ENCODE measurements at places on chromosomes 13 and 19.

DNA sequence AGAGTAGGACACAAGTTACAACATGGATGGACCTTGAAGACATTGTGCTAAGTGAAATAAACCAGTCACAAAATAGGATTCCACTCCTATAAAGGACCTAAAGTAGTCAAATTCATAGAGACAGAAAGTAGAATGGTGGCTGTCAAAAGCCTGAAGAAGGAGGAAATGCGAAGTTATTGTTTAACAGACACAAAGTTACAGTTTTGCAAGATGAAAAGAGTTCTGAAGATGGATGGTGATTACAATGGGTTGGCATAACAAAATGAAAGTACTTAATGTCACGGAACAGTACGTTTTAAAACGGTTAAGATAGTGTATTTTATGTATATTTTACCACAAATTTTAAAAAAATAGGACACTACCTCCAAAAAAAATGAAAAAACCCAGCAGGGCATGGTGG, 34.8 kb downstream of the FOXO1 start:
- DNase-seq: no peak

DNA sequence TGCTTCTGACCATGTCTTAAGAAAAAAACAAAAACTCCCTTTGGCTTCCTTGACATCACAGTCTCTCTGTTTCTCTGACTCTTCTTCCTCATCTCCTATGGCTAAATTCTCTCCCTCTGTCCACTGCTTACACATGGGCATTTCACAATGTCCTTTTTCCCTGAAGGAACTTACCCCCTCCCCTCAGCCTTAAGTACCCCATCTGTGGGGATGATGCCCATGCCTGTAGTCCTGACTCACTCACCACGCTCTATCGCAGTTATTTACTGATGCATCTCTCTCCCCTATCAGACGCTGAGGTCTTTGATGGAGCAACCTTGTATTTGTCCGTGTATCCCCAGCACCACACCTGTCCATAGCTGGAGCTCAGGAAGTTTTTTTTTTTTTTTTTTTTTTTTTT, 32.4 kb downstream of the ACTN4 start:
- DNase-seq: no peak

- DNase-seq: no peak
Observed at GRCh38 chr13:39498471-39499114, 104.4 kb downstream of the LHFPL6 start.

DNA sequence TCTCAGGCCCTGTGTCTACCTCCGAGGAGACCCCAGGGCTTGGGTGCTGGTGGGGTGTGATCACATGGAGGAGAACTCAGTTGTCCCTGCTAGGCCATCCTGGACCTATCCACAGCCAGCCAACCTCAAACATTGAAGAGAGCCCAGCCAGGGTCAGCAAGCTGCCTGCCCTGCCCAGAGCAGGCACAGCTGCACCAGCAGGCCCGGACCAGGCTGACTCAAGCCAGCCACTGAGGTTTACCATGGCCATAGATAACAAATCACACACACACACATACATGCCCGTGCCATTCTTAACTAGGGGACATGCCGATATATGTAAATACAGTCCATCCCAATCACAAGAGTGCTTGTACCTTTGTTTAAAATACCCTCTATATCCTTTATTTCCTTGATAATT, 8.1 kb downstream of the ARHGEF7 start:
- DNase-seq: no peak

- DNase-seq: no peak
Observed at GRCh38 chr13:113486698-113487097, 3.8 kb downstream of the DCUN1D2 start.

DNA sequence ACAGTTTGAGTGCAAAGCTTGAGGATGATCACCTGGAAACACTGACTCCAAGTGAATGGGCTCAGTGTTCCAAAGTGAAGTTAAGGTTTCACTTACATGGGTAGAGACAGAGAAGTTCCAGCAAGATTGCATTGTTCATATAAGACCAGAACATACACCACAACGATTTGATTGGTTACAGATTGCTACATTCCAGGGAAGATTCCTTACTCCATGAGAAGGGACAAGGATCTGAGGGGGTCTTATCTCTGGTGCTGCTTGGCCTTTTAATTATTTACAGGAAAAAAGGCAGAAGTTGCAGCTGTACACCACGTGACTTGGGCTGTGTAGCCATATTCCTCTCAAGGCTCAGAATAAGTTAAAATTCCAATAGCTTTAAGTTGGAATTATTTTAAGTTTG, 12.3 kb downstream of the WDFY2 start:
- no peak for DNase-seq

DNA sequence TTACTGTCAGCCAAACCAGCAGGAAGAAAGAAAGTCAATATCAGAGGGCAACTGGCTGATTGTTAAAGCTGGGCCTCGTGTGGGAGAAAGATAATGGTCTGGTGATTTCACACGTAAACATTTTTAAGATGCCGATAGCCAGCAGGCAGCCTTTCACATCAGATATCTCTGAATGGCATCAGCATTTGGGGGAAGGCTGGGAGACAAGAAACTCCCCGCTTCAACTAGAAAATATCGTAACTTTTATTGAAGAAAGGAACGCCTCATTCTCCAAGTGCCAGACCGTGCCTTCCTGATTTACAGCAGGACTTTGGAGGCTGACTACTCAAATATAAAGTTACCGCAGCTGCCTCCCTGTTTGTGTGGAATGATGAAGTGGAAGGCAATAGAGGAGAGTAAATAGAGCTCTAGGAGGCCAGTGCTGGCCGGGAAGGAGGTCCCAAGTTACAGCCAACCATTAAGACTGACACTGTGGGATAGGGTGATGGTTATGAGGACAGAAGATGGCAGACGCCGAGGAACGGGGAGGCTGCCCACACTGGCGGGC, 284.3 kb upstream of the MAB21L1 start:
- no peak for DNase-seq

GRCh38 chr13:41267106-41267505, 3.7 kb upstream of the MTRF1 start:
- DNase-seq: no peak

DNA sequence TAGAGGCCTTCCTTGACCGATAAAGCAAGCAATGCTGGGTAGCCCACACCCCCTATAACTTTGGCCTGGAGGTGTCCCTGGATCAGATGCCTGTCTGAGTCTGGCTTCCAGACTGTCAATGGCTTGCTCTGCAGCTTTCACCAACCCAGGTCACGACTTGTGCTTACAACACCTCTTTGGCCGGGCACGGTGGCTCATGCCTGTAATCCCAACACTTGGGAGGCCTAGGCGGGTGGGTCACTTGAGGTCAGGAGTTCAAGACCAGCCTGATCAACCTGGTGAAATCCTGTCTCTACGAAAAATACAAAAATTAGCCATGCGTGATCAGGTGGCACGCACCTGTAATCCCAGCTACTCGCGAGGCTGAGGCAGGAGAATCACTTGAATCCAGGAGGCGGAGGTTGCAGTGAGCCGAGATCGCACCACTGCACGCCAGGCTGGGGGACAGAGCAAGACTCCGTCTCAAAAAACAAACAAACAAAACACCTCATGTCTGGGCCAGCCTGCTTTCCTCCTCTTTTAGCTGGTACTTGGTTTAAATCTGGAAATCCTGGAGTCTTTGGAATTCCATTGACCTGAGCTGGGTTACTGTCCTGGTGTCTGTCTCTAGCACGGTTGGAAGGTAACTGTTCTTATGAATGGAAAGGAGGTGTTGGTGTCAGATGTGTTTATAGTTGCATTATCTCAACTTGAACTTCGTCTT, 10.3 kb upstream of the GARRE1 start:
- no peak for DNase-seq

- no peak for DNase-seq
Observed at GRCh38 chr19:43452582-43452981, 12.8 kb downstream of the LYPD3 start.

- DNase-seq: no peak
Observed at GRCh38 chr13:31043957-31044356, 111.5 kb downstream of the TEX26 start.

DNA sequence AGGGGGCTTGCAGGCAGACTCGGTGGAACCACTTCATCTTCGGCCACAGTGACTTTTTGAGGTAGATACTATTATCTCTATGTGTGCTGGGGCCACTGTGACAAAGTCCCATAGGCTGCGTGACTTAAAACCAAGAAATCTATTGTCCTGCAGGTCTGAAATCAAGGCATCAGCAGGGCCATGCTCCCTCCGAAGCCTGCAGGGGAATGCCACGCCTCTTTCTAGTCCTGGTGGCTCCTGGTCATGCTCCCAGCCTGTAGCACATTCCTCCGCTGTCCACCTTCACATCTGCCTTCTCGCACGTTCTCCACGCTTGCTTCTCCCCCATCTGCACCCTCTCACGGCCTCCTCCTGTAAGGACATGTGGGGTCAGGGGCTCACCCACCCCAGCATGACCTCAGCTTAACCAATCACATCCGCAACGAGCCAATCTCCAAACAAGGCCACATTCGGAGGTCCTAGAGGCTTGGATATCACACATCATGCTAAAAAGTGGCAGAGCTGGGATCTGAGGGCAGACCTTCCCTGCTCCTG, 21.0 kb upstream of the RAB20 start:
- no peak for DNase-seq

GRCh38 chr19:556611-557382, 12.9 kb downstream of the GZMM start:
- DNase-seq: no peak

GRCh38 chr13:97325738-97326137, 103.6 kb downstream of the MBNL2 start:
- DNase-seq: no peak

- DNase-seq: no peak
Observed at GRCh38 chr13:113598481-113598880, 13.9 kb downstream of the TFDP1 start.

DNA sequence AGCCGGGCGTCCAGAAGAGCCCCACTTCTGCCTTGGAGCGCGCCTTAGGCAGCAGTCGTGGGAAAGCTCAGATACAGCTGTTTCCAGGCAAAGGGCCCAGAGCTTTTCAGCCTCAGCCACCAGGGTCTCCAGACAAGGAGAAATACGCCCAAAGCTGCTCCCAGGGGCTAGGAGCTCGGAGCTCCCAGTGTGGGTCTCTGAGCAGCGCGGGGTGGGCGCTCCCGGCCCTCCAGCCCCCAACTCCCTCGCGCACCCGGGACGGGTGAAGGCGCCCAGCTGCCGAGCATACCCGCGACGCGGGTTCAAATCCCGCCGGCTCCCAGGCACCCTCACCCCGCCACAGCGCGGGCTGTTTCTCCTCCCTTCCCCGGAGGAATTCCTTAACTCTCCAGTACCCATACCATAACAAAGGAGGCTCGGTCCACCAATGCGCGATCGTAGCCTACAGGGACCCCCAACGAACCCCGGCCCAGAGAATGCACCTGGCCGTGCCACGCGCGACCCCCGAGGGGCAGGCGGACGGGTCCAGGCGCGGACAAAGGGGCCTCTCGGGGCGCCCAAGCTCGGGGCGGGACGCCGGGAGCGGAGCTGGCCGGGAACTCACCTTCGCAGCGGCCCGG, 507 bp downstream of the COL4A1 start:
- DNase-seq: no peak

GRCh38 chr13:41864658-41865057, 96.3 kb downstream of the VWA8 start:
- DNase-seq: no peak

DNA sequence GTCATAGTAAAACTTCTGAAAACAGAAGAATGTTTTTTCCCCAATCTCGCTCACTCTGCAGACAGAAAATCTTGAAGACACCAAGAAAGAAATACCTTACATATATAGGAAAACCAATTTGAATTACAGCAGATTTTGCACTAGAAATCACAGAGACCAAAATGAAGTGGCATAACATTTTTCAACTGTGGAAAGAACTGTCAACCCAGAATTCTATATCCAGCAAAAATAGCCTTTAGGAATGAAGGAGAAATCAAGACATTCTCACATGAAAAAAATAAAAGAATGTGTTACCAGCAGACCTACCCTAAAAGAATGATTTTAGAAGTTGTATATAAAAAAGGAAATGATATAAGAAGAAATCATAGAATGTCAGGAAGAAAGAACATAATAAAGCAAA, 28.7 kb downstream of the CCDC122 start:
- DNase-seq: no peak

DNA sequence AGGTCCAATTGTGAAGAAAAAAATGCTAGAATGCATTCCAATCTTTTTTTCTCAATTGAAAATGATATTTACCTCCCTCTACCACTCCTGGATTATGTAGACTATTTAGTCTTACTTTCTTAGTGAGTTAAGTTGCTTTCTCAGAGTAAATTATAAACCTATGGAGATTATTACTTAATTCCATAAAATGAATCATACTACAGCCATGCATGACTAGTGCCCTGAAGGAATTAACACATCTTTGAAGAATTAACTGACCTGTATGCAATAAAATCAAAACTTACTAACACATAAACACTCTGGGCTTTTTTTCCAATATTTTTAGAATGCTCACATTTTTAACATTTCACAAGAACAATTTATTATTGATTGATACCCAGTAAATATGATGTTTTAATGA, 379.4 kb upstream of the DACH1 start:
- no peak for DNase-seq

DNA sequence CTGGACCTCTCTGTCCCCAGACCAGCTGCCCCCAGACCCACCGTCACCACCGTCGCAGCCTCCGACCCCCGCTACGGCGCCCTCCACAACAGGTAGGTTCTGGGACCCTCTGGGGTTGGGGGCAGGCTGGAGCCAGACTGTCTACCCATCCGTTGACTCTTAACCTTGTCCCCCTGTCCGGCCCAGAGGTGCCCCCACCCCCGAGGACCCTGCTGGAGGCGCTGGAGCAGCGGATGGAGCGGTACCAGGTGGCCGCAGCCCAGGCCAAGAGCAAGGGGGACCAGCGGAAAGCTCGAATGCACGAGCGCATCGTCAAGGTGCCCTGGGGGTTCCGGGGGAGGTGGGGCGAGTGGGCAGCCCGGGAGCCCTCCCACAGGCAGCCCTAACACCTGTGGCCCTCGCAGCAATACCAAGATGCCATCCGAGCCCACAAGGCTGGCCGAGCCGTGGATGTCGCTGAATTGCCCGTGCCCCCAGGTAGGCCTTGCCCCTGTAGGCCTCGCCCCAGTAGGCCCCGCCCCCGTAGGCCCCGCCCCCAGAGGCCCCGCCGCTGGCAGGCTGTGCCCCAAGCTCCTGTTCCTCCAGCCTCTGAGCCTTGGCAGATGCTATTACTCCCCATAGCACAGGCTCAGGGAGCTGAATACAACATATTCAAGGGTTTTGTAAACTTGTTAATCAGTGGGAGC, 12.9 kb downstream of the CC2D1A start:
- DNase-seq: no peak

DNA sequence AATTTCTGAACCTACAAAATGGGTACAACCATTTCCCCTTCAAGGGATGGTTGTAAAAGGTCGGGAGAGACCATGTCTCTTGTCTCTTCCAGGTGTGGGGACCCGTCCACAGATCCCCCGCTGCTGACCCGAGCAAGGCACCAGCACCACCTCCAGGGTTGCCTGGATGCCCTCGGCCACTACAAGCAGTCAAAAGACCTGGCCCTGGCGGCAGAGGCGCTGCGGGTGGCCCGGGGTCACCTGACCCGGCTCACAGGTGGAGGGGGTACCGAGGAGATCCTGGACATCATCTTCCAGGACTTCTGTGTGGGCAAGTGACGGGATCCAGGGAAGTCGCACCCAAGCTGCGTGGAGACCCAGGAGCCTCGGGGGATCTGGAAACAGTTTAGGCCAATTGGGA, 4.0 kb downstream of the GTPBP3 start:
- DNase-seq: no peak
